EL (cell line): ENCODE measurements at places on chromosomes 3 and 15.

GRCh38 chr3:110031975-110032374 is 694.6 kb upstream of the DPPA4 start:
- no peak for DNase-seq

DNA sequence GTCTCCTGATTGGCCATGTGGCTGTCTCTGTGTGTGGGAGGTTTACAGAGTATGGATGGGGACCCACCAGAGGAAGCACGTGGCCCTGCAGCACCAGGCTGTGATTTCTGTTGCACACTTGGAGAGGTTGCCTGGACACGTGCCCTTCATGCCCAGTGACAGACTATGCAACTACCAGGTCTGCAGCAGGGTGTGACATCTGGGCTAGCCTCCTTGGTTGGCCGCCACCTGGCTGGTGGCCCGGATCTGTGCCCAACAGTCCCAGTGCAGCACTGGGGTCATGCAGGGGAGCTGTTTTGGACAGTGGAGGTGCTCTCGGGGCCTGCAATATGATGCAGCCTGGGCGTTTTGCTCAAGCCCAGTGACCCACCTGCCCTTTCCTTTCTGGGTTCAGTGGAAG is 212.5 kb downstream of the UBE3A start:
- DNase-seq, result no peak

- DNase-seq, result peak; percentile 44
These were observed 190.5 kb upstream of the NECTIN3 start for GRCh38 chr3:110881069-110881468.

DNA sequence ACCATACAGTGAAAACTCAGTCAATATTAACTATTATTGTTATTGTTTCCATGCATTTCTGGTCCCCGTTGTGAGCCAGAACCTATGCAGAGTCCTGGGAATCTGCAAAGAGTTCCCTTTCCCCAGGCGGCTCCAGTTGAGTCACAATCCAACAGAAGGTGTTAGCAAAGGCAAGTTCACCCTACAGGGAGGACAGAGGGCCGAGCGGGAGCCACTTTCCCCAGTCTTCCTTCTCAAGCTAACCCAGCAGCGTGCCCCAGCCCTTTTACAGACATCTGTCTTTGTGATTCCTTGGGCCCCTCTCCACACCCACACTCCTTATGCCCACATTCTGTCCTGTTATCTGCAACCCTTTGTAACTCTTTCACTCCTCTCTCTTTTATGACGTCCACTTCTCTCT is 13.1 kb upstream of the LTF start:
- no peak for DNase-seq

DNA sequence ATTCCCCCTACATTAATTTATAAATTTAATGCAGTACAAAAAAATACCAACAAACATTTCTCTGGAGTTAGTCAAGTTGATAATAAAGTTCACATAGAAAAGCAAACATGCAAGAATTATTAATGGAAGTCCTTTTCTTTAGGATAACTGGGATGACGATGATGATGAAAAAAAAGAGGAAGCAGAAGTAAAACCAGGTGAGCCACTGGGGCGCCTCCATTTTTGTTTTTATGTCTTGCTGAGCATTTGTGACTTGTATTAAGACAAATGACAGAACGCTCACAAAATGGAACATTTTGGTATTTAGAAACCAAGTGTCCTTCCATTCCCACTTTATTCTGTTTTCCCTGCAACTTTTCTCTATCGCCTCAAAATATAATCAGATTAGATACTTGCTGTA is 13.8 kb downstream of the EIF3J start:
- no peak for DNase-seq

DNA sequence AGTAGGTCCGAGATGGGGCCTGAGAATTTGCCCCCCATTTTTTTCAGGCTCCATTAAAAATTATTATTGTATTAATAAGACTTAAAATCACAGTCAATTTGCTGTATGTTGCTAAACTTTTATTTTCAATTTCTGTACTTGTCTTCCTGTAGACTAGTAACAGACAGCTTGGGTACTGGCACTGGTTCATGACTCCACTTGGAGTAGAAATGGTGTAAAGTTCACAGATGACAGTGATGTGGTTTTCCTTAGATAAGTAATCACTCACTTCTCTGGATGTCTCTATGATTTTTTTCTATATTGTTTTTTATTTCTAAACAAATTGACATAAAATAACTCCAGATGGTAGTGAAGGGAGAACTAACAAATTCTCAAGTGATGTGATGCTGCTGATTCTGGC is 15.6 kb upstream of the ZNF80 start:
- DNase-seq, result no peak

- DNase-seq, result no peak
These were observed 230.5 kb upstream of the CHRNA7 start for GRCh38 chr15:31799715-31800321.

DNA sequence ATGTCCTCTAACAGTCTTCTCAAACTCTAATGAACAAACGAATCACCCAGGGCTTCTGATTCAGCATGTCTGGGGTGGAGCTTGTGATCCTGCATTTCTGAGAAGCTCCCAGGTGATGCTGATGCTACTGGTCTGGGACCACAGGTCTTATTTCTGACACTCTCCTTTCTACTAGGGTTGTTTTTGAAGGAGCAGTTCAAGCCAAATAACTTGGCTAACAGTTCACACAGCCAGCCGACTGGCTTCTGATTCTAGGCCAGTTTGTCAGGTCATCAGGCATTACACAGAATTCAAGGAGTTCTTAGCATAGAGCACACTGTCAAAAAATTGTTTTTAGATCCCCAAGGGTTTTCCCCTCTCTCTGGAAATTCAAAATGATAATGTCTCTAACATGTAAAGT is 100.7 kb downstream of the TIGIT start:
- DNase-seq, result no peak

GRCh38 chr3:83948771-83949170 is 1010.0 kb upstream of the CADM2 start:
- no peak for DNase-seq

- DNase-seq, result no peak
These were observed 91.9 kb upstream of the NSMCE3 start for GRCh38 chr15:29361560-29361959.

GRCh38 chr15:73323374-73323955 is 45.3 kb downstream of the HCN4 start:
- no peak for DNase-seq

DNA sequence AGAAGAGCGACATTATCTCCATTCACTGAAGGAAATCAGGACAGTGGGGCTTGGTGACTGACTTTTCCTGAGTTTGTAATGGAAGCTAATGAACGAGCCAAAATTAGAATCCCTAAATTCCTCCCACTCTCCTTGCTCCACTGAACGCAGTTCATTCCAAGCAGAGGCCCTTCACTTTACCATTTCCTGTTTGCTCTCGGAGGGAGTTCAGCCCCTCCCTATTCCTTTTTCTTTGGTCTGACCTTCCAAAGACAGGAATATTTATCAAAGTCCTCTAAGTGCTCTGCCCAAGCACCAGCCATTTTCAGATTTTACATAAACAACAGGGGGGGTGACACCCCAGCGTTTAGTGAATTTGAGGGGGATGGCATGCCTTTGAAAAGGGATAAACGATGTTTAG is 24.0 kb upstream of the PTPRG start:
- DNase-seq, result no peak

- no peak for DNase-seq
These were observed 455.8 kb downstream of the GABRG3 start for GRCh38 chr15:27426805-27427204.

GRCh38 chr3:162507397-162507796 is 1010.8 kb downstream of the OTOL1 start:
- peak; percentile 6 for DNase-seq
